Left renal pelvis (tissue), 4 donors: ENCODE measurements at places on chromosomes 16 and 17. TPM values are rescaled to one million over a fixed set of nuclear protein-coding genes. Genes with fewer than 3 reads are reported as not detected.
A peak's percentile ranks its signal among the peaks of the same experiment; 100 is the strongest.

- no peak for DNase-seq
Observed at GRCh38 chr17:14311981-14312380, 11.1 kb downstream of the HS3ST3B1 start.

- DNase-seq: no peak
Observed at GRCh38 chr17:20127360-20128035, 118.3 kb downstream of the SPECC1 start.

Gene ABCC12
- polyA plus RNA-seq: 0.21 TPM

Gene HS3ST2
- polyA plus RNA-seq: 0.29 TPM

DNA sequence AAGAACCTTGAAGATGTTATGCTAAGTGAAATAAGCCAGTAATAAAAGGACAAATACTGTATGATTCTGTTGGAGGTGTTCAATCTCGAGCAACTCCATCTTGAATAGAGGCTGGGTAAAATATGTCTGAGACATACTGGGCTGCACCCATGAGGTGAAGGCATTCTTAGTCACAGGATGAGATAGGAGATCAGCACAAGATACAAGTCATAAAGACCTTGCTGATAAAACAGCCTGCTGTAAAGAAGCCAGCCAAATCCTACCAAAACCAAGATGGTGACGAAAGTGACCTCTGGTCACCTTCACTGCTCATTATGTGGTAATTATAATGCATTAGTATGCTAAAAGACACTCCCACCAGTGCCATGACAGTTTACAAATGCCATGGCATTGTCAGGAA, 98.1 kb downstream of the RGS9 start:
- DNase-seq: no peak

- peak; percentile 78 for DNase-seq
Observed at GRCh38 chr17:39225959-39226683, 376 bp upstream of the STAC2 start.

GRCh38 chr17:66655861-66656260, 179.1 kb upstream of the CACNG5 start:
- DNase-seq: no peak

GRCh38 chr16:28478506-28479180, 6.5 kb upstream of the NPIPB7 start:
- DNase-seq: no peak

Gene FOXJ1
- 0.55 TPM for polyA plus RNA-seq

- DNase-seq: no peak
Observed at GRCh38 chr17:39996800-39997199, 16.2 kb downstream of the PSMD3 start.

GRCh38 chr16:19802612-19803011, 82.0 kb downstream of the GPRC5B start:
- DNase-seq: no peak

- no peak for DNase-seq
Observed at GRCh38 chr17:28657756-28658155, 4.0 kb downstream of the SDF2 start.

- no peak for DNase-seq
Observed at GRCh38 chr16:49742428-49743202, 113.3 kb downstream of the ZNF423 start.

DNA sequence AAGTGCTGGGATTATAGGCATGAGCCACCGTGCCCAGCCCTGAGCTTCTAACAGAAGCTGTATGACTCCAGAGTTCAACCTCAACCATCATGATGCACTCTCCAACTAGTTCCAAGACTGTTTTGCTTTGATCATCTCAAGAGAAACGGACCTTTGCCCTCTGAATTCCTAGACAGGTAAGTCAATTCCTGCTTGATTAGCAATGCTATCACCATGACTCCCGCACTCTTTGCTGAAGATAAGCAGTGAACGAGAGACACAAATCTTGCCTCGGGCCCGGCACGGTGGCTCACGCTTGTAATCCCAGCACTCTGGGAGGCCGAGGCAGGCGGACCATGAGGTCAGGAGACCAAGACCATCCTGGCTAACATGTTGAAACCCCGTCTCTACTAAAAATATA, 22.2 kb downstream of the ANKFY1 start:
- no peak for DNase-seq

DNA sequence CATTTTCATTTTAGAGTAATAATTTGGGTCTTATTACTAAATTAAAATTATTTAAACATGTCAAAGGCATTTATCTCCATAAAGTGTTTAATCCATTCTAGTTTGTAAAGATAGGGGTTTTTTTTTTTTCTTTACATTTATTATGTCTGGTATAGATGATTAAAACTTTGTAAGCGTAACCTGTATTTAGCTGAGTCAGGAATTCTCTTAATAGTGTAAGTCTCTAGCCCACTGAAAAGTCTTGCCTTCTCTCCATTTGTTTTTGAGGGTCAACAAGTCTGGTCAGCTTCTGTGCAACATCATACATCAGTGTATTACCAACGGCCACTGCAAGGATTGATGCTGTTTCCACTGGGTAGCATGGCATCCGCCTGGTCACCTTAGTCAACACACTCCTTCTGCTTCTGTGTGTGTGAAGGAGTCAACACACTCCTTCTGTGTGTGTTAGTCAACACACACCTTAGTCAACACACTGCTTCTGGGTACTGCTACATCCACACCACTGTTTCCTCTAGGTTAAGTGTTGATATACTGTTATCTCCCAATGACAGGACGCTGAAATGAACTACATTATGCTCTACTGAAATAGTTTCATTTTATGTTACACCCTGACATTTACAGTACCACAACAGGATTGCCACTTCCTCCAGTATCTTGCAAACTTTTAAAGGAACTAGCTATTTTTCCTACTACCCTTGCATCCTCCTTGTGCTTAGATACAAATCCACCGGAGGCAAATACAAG, 37.3 kb upstream of the VWA3A start:
- no peak for DNase-seq

Gene ASGR1
- 3.9 TPM for polyA plus RNA-seq
